Adipose tissue (tissue), 3 donors: ENCODE measurements at places on chromosomes 11 and 22. TPM values are rescaled to one million over a fixed set of nuclear protein-coding genes. Genes with fewer than 3 reads are reported as not detected.

NDUFS3 gene
- 96.9 TPM for polyA plus RNA-seq

SYT7 gene
- polyA plus RNA-seq = 6.9 TPM

UPK2 gene
- polyA plus RNA-seq = 0.16 TPM

KBTBD3 gene
- 2.0 TPM for polyA plus RNA-seq

BDNF gene
- polyA plus RNA-seq = 0.33 TPM
